ENCODE measurements at places on chromosomes 7 and 10. TPM values are rescaled to one million over a fixed set of nuclear protein-coding genes. Genes with fewer than 3 reads are reported as not detected.

MET gene
- 41.0 TPM for polyA plus RNA-seq

GRCh38 chr7:52017802-52018679 is 701.4 kb upstream of the COBL start:
- no peak for DNase-seq

GRCh38 chr7:121294448-121294992 is 34.3 kb upstream of the WNT16 start:
- DNase-seq, result no peak

DNA sequence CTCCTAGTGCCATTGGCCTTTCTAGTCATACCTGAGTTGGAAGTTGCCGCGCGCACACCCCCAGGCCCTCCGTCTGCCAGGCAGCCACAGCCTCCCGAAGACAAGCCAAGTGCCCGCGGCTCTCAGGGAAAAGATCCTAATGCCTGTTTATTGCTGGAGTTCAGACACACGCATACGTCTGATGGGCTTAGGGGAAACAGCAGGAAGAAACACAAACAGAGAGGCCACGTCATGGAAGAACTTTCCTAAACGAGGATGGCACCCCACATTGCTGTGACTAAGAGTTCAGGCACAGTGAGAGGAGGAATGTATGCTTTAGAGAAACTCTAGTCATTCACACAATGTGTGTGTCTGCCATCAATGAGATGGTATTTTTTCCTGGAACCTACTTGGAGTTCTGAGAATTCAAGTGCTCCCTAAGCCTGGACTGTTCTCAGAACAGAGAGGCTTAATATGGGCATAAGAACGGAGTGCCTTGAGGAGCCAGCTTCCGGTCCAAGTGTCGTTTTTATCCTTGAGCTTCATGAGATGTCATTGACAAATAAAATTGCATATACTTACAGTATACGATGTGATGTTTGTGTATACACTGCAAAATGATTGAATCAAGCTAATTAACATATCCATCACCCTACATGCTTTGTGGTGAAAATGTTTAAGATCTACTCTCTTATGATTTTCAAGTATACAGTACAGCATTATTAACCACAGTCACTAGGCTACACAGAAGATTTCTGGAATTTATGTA is 11.6 kb upstream of the RBP3 start:
- DNase-seq, result no peak

DNA sequence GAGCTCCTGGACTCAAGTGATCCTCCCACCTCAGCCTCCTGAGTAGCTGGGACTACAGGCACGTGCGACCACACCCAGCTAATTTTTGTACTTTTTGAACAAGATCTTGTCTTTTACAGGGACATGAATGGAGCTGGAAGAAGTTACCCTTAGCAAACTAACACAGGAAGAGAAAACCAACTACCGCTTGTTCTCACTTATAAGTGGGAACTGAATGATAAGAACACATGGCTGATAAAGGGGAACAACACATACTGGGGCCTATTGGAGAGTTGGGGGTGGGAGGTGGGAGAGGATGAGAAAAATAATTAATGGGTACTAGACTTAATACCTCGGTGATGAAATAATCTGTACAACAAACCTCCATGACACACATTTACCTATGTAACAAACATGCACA is 70.9 kb upstream of the INHBA start:
- DNase-seq, result no peak

CDC14C gene
- polyA plus RNA-seq, result not detected

GHITM gene
- 167 TPM for polyA plus RNA-seq

DNA sequence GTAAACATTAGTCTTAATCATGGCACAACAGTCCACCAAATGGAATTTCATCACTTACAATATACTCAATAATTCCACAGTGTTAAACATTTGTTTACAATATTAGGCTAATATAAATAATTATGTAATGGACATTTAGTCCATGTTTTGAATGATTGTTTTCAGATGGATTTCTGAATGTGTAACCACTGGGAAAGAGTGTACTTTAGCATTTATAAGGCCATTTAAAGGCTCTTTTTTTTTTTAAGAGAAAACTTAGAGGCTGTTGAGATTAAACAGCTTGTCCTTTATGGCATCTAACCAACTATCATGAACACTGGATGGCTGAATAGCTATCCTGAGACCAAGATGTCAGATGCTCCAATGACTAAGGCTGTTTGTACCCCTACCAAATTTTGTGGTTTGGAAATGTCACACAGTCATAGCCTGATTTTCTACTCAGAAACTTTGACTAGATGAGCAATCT is 248.3 kb upstream of the GLI3 start:
- no peak for DNase-seq

DNA sequence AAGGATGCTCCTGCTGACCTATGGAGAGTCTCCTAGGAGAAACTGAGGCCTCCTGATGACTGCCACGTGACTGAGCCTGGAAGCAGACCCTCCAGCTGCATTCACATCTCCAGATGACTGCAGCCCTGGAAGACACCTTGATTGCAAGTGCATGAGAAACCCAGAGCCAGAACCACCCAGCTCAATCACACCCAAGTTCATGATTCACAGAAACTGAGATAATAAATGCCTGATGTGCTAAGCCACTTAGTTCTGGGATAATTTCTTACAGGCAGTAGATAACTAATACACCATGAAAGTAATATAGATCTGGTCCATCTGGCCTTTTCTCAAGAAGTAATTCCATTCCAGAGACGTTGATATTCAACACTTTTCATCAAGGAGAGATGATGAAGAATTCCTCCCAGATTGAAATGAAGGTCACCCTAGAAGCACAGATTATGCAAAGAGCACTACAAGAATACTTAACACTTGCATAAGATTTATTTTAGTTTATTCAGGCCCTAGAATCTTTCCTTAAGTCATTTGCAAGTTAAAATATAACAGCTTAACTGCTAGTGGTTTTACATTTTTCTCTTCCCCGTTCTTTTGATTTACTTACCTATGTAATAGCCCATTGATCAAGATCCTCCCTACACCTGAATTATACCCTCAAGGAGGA is 208.2 kb upstream of the INHBA start:
- no peak for DNase-seq

GRCh38 chr10:88473989-88474883 is 108.9 kb downstream of the RNLS start:
- no peak for DNase-seq

GRCh38 chr7:103630318-103630717 is 184.3 kb upstream of the SLC26A5 start:
- no peak for DNase-seq

DNA sequence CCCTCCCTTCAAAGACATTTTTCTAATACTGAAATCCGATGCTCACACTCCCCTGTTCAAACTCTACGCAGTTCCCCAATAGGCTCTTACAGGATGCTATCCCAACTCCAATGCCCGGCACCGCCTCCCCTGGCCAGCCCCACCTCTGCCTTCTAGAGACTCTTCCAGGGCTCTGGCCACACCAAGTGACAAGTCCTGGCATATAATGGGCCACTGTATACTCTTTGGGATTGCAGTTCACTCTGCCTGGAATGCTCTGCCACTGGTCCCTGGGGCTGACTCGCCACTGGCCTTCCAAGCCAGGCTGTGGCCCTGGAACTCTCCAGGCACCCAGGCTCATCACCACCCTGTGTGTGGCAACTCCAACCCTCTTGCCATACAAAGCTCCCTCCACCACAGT is 3.1 kb upstream of the BRI3 start:
- DNase-seq, result no peak

GRCh38 chr10:128573281-128573845 is 447.1 kb upstream of the MKI67 start:
- no peak for DNase-seq

GRCh38 chr10:112519133-112519761 is 72.2 kb downstream of the VTI1A start:
- no peak for DNase-seq

ZNF37A gene
- 21.5 TPM for polyA plus RNA-seq
